HFFc6 (cell line): ENCODE measurements at places on chromosomes 3 and 15.

- DNase-seq, result peak; percentile 83
These were observed 27.1 kb downstream of the DUOX1 start for GRCh38 chr15:45156744-45157455.

GRCh38 chr15:99431661-99432091 lies 134.1 kb upstream of the MEF2A start:
- DNase-seq, result no peak

DNA sequence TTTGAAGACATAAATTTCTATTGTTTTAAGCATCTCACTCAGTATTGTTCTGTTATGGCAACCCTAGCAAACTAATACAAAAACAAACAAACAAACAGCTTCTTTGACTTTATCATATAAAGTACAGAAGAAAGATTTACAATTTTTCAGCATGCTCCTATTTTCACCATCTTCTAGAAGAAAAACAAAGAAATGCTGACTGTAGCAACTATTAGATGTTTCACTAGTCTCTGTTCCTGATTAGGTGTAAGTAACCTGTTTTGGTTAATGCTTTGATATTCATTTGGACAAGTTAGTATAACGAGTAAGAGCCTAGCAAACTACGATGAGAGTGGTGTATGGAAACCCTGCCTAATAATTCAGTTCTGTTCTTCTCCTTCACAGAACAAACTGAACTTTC lies 478.5 kb downstream of the NAALADL2 start:
- no peak for DNase-seq

DNA sequence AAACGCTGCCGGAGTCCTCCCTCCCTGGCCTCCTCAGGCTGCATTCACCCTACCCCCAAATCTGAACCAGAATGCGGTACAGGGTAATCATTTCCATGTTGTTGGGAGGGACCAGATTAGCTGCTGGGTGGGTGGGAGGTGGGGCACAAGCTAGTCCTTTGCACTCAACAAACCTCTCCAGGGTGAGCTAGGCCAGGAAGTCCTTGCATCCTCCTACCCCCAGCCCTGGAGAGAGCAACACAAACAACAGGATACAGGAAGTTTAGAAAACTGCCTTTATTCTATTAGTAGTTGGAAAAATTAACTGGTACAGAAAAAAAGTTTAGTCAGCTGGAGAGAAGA lies 702 bp upstream of the GPX1 start:
- DNase-seq, result no peak

- DNase-seq, result peak; percentile 82
These were observed 12.7 kb downstream of the ATP10A start for GRCh38 chr15:25850154-25851111.

DNA sequence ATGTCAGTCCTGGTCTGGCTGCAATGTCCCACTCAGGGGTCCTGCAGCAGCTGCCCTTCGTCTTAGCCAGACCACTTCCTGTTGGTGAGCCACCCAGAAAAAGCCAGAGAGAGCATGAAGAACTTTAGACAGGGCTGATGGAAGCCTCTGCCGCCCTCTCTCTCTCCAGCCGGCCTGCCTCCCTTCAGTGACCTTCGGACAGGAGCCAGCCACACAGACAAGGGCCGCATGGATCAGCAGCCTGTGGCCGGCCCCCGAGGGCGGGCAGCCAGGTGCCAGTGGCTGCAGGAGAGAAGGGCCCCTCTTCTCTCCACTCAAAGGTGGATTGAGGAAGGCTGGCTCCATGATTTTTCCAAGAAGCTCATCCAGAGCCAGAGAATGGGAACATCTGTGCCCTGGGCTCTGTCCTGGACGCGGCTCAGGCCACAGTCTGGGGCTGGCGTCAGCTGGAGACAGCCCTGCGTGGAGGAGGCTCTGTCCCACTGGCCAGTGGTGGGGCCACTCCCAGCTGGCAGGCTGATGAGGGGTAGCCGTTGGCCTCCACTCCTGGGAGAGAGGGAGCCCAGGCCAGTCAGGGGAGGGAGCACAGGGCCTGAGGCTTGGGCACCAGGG lies 42.9 kb downstream of the ISG20 start:
- no peak for DNase-seq

- DNase-seq, result no peak
These were observed 11.4 kb upstream of the HEG1 start for GRCh38 chr3:125067225-125067624.

DNA sequence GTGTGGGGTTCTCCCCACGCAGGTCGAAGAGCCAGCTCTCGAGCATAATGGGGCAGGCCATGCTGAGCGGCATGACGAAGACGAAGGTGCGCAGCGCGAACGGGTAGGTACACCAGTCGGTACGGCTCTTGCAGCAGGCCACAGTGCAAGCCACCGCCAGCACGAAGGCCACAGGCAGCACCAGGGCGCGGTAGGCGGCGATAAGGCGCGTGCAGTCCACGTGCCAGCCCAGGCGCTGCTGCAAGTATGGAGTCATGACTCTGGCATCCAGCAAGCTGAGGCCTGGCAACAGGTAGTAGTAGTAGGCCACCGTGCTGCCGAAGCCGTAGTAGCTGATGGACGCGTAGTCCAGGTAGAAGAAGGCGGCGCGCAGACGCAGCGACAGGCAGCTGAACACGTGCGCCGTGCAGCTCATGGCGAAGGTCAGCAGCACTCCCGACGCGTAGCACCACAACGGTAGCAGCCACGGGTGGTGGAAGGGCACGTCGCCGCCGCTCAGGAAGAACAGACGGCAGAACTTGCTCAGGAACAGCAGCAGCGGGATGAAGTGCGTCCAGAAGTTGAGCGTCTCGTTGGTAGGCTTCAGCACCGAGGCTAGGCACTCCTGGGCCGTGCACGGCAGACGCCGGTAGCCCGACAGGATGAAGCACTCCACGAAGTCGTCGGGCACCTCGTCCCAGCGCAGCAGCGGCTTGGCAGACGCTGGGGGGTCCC lies 797 bp downstream of the PAQR9 start:
- DNase-seq, result no peak

DNA sequence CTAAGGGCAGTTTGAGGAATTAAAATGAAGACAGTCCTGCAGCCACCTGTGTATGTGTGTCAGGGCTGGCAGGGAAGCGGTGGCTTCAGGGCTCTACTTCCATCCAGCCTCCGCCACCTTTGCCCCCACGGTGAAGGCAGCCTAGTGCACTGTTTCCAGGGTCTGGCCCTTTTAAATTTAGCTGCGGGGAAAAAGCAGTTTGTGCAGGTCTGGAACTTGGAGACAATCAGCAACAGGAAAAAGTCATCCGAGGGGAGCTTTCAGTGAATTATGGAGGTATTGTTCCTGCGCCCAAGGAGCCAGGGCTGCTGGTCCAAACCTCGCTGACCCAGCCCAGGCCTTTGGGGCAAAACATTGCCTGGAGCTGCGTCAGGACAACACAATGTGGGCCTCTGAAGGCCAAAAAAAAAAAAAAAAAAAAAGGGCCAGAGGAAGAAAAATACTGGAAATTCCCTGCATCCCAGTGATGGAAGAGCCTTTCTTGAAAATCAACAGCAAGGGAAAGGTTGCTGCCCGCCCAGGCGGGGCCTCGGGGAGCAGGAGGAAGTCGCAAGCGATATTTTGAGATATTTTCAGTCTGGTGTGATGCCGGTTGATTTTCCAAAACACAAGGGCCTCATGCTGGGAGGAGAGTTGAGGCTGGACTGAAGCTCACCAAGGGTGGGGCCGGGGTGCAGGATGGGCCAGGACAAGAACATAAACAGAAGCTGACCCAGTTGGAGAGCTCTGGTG lies 25.5 kb upstream of the FGD5 start:
- no peak for DNase-seq

DNA sequence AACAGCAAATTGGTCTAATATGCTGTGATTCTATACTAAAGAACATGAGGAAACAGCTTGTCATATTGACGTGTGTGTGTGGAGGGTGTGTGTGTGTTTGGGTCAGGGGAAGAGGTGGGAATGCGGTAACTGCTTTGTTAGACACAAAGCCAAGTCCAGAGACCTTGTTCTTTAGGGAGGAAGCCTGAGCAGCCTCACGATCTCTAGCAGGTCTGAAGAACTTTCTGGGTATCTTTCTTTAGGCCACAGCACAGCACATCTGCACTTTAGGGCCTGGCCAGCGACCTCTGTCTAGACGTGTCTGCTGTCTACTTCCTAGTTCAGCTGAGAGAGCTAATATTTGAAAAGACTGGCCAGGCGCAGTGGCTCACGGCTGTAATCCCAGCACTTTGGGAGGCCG lies 220.0 kb upstream of the TPRG1 start:
- DNase-seq, result no peak

DNA sequence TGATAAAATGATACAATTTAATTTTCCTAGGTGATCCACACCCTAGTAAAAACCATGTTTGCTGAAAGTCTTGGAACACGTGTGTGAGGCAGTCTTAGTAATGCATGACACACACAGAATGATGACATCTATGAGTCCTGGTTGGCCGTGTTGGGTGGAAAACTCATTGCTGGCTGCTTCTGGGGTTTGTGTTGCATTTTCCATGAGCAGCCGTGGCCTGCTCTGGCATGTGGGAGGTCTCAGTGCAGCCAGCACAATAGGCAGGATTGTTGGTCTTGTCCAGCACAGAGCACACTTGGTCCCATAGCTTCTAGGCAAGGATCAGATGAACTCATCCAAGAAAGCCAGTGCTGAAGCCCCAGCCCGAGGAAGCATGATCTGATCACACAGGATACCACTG lies 172.8 kb upstream of the UBE3A start:
- DNase-seq, result no peak

GRCh38 chr3:143428294-143428693 lies 308.7 kb downstream of the CHST2 start:
- DNase-seq, result no peak

DNA sequence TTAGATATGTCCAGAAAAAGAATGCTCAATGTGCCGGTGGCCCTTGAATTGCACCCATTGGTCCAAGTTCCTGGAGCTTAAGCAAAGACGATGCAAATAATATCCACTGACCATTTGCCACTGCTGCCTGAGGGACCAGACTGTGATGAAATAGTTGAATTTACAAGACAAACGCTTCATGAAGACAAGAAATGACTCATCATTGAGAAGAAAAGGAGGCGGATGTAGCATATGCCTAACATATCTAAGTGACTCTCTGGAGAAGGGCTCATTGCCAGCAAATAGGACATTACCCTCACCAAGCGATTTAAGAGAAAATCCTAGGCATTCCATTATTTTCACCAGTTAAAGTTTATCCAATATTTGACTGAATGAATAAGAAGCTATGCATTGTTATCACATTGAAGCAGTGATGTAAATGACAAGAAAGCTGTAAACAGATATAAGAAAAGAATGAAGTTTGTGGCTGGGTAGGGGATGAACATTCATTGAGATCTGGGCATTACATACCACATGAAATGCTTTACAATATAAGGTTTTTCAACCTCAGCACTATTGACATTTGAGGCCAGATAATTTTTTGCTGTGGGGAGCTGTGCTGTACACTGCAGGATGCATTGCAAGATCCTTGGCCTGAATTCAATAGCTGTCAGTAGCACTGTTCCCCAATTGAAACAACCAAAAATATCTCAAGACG lies 48.9 kb upstream of the CPNE4 start:
- DNase-seq, result peak; percentile 16

- no peak for DNase-seq
These were observed 15.1 kb upstream of the CCDC80 start for GRCh38 chr3:112656043-112656442.

- DNase-seq, result no peak
These were observed 81.6 kb downstream of the STT3B start for GRCh38 chr3:31614162-31614921.

DNA sequence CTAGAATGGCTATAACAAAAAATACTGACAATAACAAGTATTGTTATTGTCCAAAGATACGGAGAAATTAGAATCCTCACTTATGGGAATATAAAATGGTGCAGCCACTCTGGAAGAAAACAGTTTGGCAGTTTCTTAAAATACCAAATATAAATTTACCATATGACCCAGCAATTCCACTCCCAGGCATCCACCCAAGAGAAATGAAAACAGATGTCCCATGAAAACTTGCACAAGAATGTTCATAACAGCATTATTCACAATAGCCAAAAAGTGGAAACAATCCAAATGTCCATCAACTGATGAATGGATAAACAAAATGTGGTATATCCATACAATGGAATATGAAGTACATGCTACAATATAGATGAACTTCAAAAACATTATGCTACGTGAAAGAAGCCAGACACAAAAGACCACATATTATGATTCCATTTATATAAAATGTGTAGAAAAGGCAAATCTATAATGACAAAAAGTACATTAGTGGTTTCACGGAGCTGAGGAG lies 9.4 kb downstream of the AAGAB start:
- no peak for DNase-seq

- no peak for DNase-seq
These were observed 103.3 kb upstream of the SPRED1 start for GRCh38 chr15:38149315-38149714.

GRCh38 chr3:126484662-126485061 lies 9.0 kb upstream of the ZXDC start:
- DNase-seq, result no peak

DNA sequence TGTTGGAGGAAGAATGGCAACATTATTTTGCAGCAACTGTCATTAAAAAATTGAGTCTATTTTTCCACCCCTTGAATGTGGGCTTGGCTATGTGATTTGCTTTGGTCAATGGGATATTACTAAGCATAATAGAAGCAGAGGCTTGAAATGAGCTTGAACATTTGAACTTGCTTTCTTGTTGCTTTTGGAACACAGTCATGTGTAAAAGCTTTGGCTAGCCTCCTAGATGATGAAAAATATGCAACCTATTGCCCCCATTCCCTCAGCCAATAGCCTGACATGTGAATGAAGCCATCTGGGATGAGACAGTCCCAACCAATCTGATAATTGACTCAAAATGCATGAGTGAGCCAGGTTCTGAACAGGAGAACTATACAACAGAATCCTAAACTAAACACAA lies 78.4 kb downstream of the PLSCR2 start:
- peak; percentile 49 for DNase-seq

DNA sequence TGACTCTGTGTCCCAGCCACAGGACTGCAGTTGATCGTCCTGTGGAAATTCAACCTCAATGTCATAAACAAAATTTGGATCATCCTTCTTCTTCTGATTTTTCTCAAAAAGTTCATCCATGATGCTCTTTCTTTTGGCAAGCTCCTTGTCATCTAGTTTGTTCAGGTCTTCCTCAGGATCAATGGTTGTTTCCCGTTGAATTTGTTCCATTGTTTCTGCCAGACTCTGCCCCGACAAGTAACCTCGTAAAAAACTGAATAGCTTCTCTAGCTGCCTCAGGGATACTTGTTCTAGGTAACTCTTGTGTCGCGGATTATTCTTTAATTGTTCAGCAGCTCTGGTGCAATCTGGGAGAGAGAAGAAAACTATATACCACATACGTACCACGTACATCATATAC lies 4.5 kb downstream of the CEP19 start:
- no peak for DNase-seq

- DNase-seq, result peak; percentile 87
These were observed 36.5 kb upstream of the PDZRN3 start for GRCh38 chr3:73661265-73661664.

- no peak for DNase-seq
These were observed 103.6 kb downstream of the FNDC3B start for GRCh38 chr3:172142864-172143451.

GRCh38 chr3:156750874-156751245 lies 75.3 kb upstream of the LEKR1 start:
- peak; percentile 60 for DNase-seq

DNA sequence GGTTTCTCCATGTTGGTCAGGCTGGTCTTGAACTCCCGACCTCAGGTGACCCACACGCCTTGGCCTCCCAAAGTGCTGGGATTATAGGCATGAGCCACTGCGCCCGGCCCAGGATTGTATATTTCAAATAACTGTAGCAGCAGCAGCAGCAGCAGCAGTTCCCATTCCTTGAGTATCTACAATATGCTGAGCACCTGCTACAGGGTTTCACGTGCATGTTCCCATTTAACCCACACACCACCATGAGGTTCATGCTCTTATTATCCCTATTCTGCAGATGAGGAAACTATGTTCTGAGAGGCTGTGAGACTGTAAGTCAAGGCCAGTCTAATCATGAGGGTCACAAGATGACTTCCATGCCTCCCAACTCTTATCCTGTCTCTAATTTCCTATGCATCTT lies 30.9 kb upstream of the FOXP1 start:
- DNase-seq, result no peak
